ENCODE measurements at places on chromosomes 7 and 10.

DNA sequence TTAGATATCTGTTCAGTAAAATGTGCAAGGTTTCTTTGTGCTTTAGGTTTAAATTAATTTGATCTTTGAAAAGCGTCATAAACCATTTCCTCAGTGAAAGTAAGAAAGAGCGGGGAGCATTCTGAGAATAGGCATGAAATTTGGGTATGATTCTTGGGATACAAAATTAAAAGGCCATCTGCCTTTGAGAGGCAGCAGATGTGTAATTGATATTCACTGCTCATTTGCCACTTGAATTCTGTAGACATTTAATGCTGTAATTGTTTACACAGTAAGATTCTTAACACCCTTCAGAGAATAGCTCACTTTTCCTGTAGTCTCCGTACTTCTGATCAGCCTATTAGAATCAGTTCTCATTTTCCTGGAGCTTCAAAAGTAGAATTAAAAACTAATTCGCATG lies 18.7 kb downstream of the FRMD4A start:
- no peak for DNase-seq

- no peak for DNase-seq
Measured at GRCh38 chr10:50503661-50504320, 120.0 kb downstream of the SGMS1 start.

DNA sequence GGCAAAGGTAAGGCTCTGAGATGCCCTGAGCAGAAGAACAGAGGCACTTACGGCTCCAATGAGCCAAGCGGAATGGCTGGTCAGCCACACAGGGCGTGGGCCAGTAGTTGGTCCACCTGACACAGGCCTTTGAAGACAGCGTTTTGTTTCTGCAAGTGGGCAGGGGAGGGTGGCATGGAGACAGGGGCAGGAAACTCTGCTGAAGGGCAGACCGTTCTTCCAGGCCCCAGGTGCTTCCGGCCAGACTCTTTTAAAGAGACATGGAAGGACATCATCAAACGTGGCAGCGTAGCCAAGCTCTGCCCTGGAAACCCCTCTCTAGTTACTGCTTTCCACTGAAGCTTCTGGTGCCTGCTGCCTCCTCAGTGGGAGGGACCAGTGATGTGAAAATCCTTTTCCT lies 77.5 kb upstream of the KMT2E start:
- no peak for DNase-seq

DNA sequence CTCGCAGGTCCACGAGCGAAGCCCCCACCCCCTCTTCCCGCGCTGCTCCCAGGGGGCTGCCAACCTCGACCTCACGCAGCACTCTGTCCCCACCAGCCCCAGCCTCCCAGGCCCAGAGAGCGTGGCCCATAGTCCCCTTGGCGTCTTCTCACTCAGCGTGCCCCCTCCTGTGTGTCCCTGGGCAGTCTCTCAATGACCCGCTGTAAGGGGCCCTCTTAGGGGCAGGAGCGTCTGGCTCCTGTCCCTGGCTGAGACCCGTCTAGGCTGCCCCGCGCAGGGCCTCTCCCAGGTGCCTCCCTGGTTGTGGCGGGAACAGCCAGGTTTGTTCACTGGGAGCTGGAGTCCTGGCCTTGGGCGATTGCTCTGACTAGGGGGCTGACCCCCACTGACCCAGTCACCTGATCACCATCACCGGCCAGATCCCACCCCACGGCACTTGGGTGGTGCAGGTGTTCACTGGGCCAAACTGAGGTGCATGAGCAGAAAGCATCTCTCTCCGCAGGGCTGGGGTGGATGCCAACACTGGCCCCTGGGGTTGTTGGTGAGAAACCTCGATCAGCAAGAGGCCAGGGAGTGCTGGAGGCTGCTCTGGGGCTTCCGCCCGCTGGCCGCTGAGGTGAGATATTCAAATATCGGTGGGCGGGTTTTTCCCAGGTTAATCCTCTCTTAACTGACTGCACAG lies 12.6 kb upstream of the WDFY4 start:
- no peak for DNase-seq

GRCh38 chr10:79930751-79931150 lies 18.2 kb downstream of the SFTPD start:
- DNase-seq, result no peak

DNA sequence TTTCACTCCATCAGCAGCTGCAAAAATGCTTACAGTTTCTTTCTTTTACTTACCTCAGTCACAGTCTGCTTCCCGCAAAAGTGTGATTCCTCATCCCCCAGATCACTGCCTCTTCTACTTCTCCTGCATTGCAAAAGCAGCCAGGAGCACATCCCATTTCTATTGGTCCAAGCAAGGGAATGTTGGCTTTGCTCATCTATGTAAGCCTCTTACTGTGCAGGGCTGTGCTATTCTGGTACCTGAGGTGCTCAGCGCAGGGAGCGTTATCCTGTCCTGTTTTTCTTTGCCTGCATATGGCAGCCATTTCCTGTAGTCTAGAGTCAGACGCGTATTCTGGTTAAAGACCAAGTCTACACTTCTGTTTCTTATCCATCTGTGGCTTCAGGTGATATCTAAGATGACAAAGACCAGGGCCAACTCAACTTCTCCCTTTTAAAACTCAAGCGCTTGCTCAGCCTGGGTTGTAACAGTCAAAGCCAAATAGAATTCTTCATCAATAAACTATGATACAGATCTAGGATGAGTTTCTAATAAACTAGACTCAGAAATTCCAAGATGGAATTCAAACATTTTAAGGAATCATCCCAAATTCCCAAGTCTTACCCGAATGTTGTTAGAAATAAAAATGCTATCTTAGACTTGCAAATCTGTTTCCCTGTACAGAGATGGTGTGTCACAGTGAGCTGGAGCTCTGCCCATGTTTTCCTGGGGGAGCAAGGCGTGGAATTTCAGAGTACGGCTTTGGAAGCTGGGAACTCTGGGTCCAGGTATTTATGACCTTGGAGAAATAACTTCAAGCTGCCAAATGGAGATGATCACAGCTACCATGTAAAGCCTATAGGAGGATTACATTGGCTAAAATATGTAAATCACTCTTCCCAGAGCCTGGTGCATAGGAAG lies 6.1 kb upstream of the RBM17 start:
- no peak for DNase-seq

DNA sequence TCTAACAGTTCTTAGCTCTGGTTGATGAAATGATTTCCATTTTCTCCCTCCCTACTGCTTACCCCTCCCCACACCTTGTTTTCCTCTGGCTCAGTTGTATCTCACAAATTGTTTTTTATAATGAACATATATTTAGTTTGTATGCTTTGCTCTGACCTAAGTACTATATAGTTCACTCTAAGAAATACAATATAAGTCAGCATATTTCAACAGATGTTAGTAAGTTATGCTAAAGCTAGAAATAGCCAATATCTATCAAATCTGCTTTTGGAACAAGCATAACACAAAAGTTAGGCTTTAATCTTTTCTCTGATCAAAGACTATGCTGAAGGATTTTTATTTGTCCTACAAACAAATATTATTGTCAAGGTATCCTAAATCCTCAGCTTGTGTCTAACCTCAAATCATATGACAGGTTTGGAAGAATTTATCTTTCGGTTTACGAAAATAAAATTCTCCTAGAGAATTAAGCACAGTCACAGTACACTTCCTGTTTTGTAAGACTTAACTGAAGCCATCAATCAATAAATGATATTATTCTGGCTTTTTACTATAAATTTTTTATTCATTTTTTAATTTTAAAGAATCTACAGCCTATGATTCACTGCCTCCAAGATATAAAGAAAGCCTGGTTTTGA lies 67.0 kb downstream of the IMMP2L start:
- DNase-seq, result no peak

GRCh38 chr10:58807629-58808022 lies 295.0 kb downstream of the BICC1 start:
- DNase-seq, result no peak

DNA sequence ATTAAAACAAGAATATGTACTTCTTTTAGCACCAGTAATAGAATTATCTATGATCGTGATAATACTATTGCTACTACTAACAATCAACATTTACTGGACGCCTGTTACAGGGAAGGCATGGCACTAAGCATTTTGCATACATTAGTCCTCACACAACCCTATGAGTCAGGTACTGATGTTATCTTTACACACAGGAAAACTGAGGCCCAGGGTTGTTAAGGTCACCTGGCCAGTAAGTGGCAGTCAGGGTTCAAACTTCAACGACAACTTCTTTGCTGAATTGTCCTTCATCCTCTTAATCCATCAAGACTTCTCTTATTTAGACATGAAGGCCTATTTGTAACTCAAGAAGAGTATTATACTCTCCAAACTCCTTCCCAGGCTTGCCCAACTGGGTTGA lies 41.9 kb upstream of the ACSL5 start:
- DNase-seq, result no peak

DNA sequence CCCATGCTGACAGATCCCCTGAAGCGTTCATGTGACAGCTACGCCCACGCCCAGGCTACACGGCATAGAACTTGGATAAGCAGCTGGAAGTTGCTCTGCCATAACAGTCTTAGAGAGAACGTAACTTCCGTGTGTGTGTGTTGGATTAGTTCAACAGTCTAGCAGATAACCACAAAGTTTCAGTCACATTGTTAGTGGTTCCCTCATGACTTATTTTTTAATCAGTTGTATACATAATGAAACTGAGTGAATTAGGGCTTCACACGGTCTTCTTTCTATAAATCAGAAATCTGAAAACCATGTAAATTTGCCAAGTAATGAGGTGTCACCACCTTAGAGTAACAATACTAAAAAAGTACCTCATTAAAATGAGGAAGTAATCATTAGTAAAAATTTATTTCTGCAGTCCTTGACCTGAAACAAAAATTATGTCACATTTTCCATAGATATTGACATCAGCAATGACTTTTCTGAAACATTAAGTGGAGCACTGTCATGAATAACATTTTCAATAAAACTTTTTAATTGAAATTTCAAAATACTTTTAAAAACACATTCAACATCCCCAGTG lies 21.7 kb upstream of the MACC1 start:
- DNase-seq, result no peak

GRCh38 chr10:72242675-72243074 lies 26.6 kb upstream of the ASCC1 start:
- no peak for DNase-seq

- DNase-seq, result no peak
Measured at GRCh38 chr10:132096223-132096622, 30.5 kb downstream of the JAKMIP3 start.

DNA sequence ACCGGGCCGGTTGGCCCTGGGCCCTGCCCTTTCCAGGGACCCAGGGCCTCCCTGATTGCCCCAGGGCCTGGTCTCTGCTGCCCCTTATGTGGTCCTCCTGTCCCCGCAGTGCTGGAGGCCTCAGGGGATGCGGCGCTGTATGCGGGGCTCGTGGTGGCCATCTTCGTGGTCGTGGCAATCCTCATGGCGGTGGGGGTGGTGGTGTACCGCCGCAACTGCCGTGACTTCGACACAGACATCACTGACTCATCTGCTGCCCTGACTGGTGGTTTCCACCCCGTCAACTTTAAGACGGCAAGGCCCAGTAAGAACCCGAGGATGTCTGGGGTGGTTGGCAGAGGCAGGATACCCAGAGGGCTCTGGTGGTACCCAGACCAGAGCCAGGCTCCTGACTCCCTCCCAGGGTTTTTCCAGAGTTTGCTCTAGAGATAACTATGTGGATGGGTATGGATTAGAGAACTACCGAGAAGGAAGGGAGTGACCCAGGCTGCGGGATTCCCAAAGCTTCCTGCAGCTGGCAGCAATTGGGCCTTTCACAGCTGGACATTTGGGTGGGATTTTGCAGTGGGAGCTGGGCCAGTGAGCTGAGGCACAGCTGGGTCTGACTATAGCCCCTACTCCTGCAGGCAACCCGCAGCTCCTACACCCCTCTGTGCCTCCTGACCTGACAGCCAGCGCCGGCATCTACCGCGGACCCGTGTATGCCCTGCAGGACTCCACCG lies 28.1 kb upstream of the SLC29A3 start:
- no peak for DNase-seq

- DNase-seq, result no peak
Measured at GRCh38 chr10:24643679-24644209, 79.9 kb downstream of the ARHGAP21 start.

GRCh38 chr7:122919643-122920181 lies 33.5 kb upstream of the CADPS2 start:
- DNase-seq, result no peak

GRCh38 chr7:151923097-151923876 lies 33.0 kb upstream of the GALNTL5 start:
- no peak for DNase-seq

DNA sequence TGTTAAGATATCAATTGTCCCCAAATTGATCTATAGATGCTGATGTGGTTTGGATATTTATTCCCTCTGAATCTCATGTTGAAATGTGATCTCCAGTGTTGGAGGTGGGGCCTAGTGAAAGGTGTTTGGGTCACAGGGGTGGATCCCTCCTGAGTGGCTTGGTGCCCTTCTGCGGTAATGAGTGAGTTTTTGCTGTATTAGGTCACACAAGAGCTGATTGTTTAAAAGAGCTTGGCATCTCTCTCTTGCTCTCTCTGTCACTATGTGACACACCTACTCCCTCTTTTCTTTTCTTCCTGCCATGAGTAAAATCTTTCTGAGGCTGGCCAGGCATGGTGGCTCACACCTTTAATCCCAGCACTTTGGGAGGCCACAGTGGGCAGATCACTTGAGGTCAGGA lies 98.2 kb upstream of the KAT6B start:
- DNase-seq, result no peak
